Fibroblast of skin of abdomen (primary cell): ENCODE measurements at places on chromosomes 11 and 22.

- DNase-seq = peak; percentile 49
These were observed 81.9 kb downstream of the UVRAG start for GRCh38 chr11:75896843-75897419.

DNA sequence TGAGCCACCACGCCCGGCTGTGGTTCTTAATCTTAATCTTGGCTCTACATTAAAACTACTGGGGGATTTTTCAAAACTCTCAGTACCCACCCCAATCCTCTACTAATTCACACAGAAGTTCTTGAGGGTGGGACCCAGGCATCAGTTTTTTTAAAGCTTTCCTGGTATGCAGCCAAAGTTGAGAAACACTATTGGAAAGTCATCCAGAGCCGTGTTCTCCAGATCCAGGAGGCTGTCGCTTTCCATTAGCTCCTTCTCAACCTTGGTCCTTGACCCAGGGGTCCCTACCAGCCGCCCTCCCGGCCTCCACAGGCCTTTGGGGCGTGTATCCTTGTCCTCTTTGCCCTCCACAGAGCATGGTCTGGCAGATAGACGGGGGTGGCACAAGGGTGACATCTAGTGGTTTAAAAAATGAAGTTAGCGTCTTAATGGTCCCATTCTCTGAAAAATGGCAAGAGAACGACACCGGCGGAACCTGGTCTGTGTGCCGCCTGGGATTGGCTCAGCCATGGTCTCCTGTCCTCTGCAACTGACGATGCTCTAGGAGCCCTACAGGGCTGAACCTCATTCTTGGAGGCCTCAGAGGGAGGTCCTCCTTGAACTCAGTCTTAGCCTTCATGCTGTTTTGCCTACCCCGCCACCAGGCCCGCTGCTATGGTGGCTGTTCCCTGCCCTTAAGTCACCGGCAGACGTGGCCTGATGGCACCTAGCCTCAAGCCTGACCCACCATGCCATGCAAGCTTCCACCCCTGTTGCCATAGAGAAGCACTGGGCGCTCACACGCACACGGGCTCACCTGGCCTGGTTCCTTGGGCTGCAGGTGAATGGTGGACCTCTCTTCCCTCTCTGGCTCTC is 152.0 kb upstream of the SYN3 start:
- peak; percentile 21 for DNase-seq

GRCh38 chr22:22357024-22357883 is 112.7 kb downstream of the VPREB1 start:
- DNase-seq = peak; percentile 29

GRCh38 chr22:22952531-22953280 is 65.1 kb downstream of the IGLL5 start:
- no peak for DNase-seq

GRCh38 chr11:120029321-120029720 is 108.6 kb downstream of the TRIM29 start:
- DNase-seq = no peak

DNA sequence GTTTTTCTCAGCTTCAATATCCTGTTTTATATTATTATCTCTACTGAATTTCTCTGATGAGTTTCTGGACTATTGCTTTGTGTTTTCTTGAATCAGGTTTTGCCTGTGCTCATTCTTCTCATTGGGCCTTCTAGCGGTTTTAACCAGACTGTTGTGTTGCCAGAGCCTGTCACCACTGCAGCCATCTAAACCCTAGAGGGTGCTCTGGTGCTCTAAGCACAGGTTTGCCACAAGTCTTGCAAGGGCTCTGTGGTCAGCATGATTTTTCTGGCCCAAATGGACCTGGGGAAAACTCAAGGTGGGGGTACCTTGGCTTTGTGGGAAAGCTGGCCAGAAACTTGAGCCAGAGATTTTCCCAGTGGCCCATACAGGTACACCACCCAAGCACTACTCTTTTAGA is 52.4 kb upstream of the TYR start:
- no peak for DNase-seq

GRCh38 chr11:32838505-32839274 is 9.0 kb downstream of the PRRG4 start:
- DNase-seq = no peak

- peak; percentile 19 for DNase-seq
These were observed 875 bp upstream of the STT3A start for GRCh38 chr11:125591649-125592304.

GRCh38 chr11:101860696-101861427 is 53.9 kb upstream of the CEP126 start:
- peak; percentile 70 for DNase-seq

- no peak for DNase-seq
These were observed 98.0 kb upstream of the THY1 start for GRCh38 chr11:119520966-119521365.

- no peak for DNase-seq
These were observed 245.4 kb downstream of the DYNC2H1 start for GRCh38 chr11:103354656-103355055.

- DNase-seq = no peak
These were observed 158.1 kb downstream of the GRIA4 start for GRCh38 chr11:105767931-105768330.

- DNase-seq = no peak
These were observed 57.9 kb upstream of the SLC6A5 start for GRCh38 chr11:20541503-20541902.

DNA sequence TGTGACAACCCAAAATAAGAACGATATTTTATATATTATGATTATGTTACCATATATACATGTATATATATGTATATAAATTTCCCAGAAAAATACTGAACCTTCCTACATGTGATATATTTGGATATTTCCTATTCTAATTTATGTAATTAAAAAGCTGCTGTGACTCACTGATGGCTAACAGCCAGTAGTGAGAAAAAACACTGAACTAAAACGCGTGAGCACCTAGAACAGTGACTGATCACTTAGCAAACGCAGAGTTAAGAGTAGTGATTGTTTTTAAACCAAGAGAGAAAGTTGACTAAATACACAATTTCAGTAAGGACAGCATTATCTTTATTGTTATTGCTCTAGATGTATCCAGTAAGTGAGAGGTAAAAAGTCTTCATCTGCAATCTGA is 213.8 kb downstream of the TMEM135 start:
- DNase-seq = no peak

- no peak for DNase-seq
These were observed 2.7 kb downstream of the FADD start for GRCh38 chr11:70205766-70206165.

DNA sequence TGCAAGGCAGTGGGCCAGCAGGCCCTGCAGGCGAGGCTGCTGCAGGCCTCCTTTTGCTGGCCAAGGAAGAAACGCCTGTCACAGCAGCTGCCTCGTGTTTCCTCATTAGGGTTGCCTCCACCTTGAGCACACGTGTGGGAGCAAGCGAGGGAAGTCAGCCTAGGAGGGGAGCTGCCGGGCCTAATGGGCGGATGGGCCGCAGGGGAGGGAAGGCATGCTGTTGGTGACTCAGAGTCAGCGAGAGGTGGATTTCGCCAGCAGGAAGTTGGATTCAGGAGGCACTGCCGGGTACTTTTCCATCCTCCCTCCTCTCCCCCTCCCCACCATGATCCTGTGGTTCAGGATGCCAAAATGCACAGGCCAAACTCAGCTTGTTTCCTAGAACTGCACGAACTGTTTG is 498.7 kb downstream of the METTL15 start:
- DNase-seq = peak; percentile 58

GRCh38 chr22:20613301-20613700 is 105.9 kb downstream of the MED15 start:
- no peak for DNase-seq

GRCh38 chr11:86695373-86695772 is 23.0 kb upstream of the ME3 start:
- no peak for DNase-seq

DNA sequence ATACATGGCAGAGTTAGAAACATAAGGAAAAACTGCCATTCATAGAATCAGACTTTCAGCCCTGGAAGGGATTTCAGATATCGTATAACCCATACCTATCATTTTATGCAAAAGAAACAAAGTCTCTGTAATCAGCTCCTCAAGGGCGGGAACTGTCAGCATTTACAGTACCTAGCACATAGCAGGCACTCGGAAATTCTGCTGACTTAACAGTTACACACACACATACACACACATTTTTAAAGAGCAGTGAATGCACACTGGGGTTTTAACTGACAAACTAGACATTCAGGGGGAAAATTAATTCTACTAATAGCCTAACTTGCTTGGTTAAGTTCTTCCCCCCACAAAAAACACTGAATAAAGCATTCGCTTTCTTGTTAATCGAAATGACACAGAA is 8.7 kb downstream of the GNG3 start:
- no peak for DNase-seq

- DNase-seq = no peak
These were observed 9.4 kb downstream of the SUSD2 start for GRCh38 chr22:24190596-24191208.

DNA sequence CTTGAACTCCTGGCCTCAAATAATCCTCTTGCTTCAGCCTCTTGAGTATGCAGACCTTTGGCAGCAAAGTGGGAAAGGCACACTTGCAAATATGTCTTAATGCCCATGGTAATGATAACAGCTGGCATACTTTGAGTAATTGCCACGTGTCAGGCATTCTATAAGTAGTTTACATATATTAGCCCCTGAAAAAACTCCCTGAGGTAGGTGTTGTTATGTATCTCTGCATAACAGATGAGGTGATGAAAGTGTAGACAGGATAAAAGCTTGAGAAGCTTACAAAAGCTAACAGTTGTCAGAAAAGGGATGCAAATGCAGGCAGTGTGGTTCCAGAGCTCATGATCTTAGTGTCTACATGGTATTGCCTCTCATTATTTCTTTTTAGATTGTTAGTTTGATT is 291.1 kb upstream of the C11orf87 start:
- DNase-seq = no peak

DNA sequence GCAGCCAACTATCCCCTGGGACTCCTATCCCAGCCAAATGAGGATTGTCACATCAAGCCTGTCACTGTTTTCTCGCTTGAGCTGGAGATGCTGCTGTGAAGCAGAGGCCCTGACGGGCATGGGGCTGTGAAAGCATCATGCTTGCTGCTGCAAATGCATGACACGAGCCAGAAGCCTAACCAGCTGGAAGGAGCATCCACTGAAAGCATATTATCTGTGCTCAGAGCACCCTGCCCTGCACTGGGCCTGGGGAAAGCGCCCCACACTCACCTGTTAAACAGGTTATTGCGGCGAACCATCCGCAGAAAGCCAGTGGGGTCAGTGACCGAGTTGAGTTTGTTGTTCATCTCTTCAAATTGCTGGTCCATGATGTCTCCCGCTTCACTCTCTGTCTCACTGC is 110.9 kb upstream of the PITPNB start:
- no peak for DNase-seq

DNA sequence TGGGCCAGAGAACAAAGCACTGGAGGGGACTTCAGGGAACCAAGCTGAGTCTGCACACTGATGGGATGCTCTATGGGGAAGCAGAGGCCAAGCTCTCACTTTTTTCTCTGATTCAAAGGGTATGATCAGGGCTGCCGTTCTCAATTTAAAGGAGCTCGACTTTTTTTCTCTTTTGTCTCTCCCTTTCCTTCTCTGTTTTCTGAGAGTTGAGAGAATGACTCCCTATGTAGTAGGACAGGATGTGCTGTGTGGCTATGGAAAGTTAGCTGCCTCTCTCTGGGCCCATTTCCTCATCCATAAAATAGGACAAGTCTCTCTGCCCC is 7.9 kb downstream of the ADORA2A start:
- no peak for DNase-seq

DNA sequence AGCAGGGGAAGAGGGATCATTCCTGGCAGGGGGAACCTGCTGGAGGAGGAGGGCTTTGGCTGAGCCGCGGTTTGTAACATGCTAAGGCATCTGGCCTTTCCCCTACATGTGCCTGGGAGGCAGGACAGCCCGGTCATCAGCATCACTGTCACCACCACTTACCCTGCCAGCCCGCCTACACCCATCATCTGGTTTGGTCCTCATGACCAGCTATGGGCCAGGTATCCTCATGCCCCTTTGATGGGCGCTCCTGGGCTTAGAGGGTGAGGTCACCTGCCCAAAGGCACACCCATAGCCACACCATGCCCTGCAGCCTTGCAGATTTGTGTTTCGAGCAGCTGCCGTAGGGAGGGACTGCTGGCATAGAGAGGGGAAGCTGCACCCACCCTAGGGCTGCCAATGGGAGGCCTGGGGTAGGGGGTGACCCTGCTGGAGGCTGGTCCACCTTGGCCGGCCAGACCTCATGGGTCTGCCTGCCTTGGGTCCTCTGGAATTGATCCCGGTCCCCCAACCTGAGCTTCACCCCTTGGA is 2.6 kb downstream of the MRGPRF start:
- no peak for DNase-seq

DNA sequence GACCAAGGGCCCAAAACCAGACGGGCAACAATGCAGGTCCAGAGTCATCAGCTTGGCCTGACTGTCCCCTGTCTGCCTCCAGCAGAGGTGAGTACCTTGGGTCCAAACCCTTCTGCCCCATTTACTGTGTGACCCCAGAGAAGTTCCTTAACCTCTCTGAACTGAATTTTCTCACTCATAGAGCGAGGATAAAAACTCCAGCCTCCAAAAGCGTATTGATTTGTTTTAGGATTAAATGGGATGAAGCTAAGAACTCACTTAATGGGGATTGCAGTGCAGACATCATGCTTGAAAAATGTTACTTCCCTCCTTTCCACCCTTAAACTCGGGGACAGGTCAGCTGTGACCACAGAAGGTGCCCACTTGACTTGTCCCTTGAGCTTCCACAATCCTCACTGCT is 22.6 kb downstream of the IGLL1 start:
- DNase-seq = no peak

DNA sequence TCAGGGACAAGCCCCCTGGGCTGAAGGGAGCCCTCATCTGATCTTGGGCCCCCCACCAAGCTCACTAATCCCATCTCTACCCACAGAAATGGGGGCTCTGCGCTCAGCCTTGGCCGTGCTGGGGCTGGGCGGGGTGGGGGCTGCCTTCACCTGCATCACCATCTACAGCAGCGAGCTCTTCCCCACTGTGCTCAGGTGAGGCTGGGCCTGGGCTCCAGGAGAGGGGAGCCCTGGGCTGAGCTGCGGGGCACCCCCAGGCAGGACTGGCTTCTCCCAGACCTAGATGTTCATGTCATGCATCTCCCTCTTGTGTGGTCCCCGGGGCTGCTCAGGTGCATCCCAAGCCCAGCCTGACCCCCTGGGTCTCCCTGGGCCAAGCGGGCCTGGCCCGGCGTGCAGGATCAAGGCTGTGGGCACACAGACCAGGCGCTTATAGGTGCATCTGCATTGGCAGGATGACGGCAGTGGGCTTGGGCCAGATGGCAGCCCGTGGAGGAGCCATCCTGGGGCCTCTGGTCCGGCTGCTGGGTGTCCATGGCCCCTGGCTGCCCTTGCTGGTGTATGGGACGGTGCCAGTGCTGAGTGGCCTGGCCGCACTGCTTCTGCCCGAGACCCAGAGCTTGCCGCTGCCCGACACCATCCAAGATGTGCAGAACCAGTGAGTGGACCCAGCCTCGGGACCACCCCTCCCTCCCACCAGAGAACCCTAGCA is 9.4 kb downstream of the SLC22A12 start:
- no peak for DNase-seq

DNA sequence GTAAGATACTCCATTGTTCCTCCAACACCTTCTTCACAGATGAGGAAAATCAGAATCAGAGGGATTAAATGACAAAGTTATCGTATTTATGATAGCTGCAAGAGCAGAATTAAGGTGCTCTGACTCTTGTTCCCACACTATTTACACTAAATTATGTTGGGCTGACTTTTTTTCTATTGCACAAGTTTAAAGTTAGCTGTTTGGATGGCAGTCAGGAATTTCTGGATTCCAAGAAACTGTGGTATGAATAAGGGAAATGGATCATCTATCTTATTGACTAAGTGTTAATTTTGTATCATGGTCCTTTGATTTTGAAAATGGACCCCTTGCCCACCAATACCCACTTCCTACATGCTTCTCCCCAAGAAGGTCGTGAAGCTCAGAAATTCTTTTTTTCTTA is 19.9 kb upstream of the APOA1 start:
- no peak for DNase-seq
